ENCODE measurements at places on chromosomes 11 and 22.

GRCh38 chr11:105315287-105315686, 175.7 kb upstream of the CARD18 start:
- H3K27me3 ChIP-seq, result no peaks in the 10 kb centered on the region
- H3K4me3 ChIP-seq, result no peak overlapping the region
- DNase-seq, result no peak
- H3K4me1 ChIP-seq, result no peaks in the 10 kb centered on the region

- no peaks in the 10 kb centered on the region for H3K27me3 ChIP-seq
- H3K27ac ChIP-seq, result no peak overlapping the region
- no peak for DNase-seq
- H3K36me3 ChIP-seq, result peaks cover 25% of the 10 kb centered on the region
- H3K4me1 ChIP-seq, result no peaks in the 10 kb centered on the region
Measured at GRCh38 chr11:86003654-86004053, 65.2 kb downstream of the PICALM start.

GRCh38 chr11:110892741-110893285, 180.6 kb upstream of the ARHGAP20 start:
- no peaks in the 10 kb centered on the region for H3K36me3 ChIP-seq
- no peak for DNase-seq
- H3K27me3 ChIP-seq, result peaks cover 7% of the 10 kb centered on the region
- H3K4me1 ChIP-seq, result no peaks in the 10 kb centered on the region
- H3K27ac ChIP-seq, result no peak overlapping the region
- H3K4me3 ChIP-seq, result no peak overlapping the region

GRCh38 chr11:128204898-128205297, 382.5 kb downstream of the ETS1 start:
- peaks cover 3% of the 10 kb centered on the region for H3K27me3 ChIP-seq
- H3K4me3 ChIP-seq, result no peak overlapping the region
- H3K27ac ChIP-seq, result no peak overlapping the region
- H3K4me1 ChIP-seq, result peaks cover 4% of the 10 kb centered on the region
- no peak for DNase-seq
- peaks cover 4% of the 10 kb centered on the region for H3K36me3 ChIP-seq

DNA sequence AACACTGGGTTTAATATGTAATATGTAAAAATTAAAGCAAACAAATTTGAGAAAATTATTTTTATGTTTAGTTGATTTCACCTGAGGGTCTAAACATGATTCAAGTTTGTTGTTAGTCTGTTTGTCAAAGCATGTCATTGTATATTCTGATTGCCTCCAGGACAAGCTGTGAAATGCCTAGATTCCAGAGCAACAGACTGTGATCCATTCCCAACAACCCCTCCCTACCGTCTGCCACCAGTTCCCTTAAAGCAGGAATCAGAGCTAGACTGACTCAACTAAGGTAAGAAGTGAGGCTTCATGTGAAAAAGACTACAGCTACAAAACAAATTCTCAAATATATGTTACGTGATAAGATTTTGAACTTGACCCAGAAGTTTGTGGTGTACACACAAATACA, 304.2 kb downstream of the RAB38 start:
- H3K27me3 ChIP-seq, result no peaks in the 10 kb centered on the region
- no peaks in the 10 kb centered on the region for H3K36me3 ChIP-seq
- no peak for DNase-seq
- H3K4me1 ChIP-seq, result no peaks in the 10 kb centered on the region
- H3K27ac ChIP-seq, result no peak overlapping the region

GRCh38 chr22:23787600-23787896, 782 bp downstream of the SMARCB1 start:
- H3K4me3 ChIP-seq, result peak overlapping the region; percentile 95
- H3K4me1 ChIP-seq, result peaks cover 42% of the 10 kb centered on the region
- DNase-seq, result no peak
- peaks cover 7% of the 10 kb centered on the region for H3K36me3 ChIP-seq

GRCh38 chr11:46513934-46514342, 79.9 kb downstream of the AMBRA1 start:
- H3K4me1 ChIP-seq, result peaks cover 22% of the 10 kb centered on the region
- no peak for DNase-seq
- peak overlapping the region; percentile 14 for H3K27ac ChIP-seq
- no peak overlapping the region for H3K4me3 ChIP-seq

DNA sequence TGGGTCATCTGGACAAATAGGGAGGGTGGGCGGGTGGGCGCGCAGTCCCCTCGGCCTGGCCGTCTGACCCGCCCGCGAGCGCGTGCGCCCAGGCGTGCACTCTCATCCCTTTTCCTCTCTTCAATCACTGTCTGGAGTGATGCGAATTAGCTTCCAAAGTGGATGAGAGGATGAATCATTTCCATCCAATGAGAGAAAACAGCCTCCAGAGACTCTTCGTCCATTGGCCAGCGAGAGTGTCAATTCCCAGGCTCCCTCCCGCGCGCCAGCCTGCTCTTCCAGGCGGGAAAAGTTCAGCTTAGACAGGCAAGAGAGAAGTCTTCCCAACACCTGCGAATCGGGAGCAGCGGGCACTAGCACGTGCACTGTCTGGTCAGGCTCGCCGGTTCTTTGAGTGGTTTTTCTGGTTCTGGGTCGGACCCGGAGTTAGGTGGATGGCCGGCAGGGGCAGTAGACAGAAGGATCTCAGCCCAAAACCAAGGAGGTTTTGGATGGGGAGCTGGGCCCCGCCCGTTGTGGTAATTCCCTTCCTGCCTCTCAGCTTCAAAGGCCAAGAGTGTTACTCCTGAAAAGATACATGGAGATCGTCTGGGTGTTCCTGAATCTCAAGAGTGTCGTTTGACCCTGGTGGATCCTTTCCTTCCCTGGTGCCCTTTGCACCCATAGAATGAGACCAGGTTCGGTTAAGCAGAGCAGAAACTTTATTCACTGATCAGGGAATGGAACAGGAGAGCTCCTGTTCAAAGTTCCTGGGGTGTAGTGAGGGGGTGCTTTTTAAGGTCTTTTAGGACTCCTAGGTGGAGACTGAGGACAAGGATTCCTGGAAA, 33.4 kb upstream of the GLYATL1 start:
- DNase-seq, result peak; percentile 68
- peaks cover 85% of the 10 kb centered on the region for H3K27me3 ChIP-seq
- no peaks in the 10 kb centered on the region for H3K36me3 ChIP-seq

- no peak for DNase-seq
- H3K4me3 ChIP-seq, result no peak overlapping the region
Measured at GRCh38 chr22:23199159-23199558, 18.9 kb downstream of the BCR start.

DNA sequence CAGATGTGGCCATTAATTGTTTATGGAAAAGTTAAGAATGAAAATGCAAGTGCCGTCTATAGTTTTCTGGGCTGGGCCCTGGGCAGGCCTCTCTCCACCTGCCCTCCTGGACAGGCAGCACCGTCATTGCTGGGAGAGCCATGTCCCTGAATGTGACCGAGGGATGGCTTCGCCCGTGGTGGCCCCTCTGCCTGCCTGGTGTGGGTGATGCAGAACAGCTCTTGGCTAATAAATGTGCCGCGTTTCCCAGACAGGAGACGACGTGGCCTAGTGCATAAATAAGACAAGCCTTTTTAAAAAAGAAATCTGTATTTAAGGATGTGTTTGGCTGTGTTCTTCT, 407.3 kb downstream of the TBC1D22A start:
- no peaks in the 10 kb centered on the region for H3K27me3 ChIP-seq
- H3K4me3 ChIP-seq, result no peak overlapping the region
- H3K36me3 ChIP-seq, result no peaks in the 10 kb centered on the region
- peak; percentile 51 for DNase-seq

GRCh38 chr11:131584785-131585592, 214.6 kb downstream of the NTM start:
- DNase-seq, result no peak
- no peak overlapping the region for H3K4me3 ChIP-seq
- no peaks in the 10 kb centered on the region for H3K36me3 ChIP-seq
- H3K27ac ChIP-seq, result no peak overlapping the region
- H3K4me1 ChIP-seq, result peaks cover 36% of the 10 kb centered on the region
- peaks cover 30% of the 10 kb centered on the region for H3K27me3 ChIP-seq

GRCh38 chr22:44286646-44287045, 26.1 kb downstream of the SHISAL1 start:
- H3K4me1 ChIP-seq, result peaks cover 12% of the 10 kb centered on the region
- no peak for DNase-seq
- H3K36me3 ChIP-seq, result no peaks in the 10 kb centered on the region
- no peak overlapping the region for H3K4me3 ChIP-seq

GRCh38 chr22:38441620-38442287, 13.2 kb downstream of the KCNJ4 start:
- peaks cover 20% of the 10 kb centered on the region for H3K27me3 ChIP-seq
- peaks cover 13% of the 10 kb centered on the region for H3K4me1 ChIP-seq
- H3K4me3 ChIP-seq, result no peak overlapping the region
- H3K27ac ChIP-seq, result no peak overlapping the region

- H3K36me3 ChIP-seq, result no peaks in the 10 kb centered on the region
- DNase-seq, result no peak
- H3K27me3 ChIP-seq, result peaks cover 2% of the 10 kb centered on the region
Measured at GRCh38 chr22:45999379-45999971, 22.5 kb upstream of the WNT7B start.

GRCh38 chr11:9760193-9760575, 96.3 kb downstream of the SWAP70 start:
- H3K4me3 ChIP-seq, result no peak overlapping the region
- peaks cover 4% of the 10 kb centered on the region for H3K36me3 ChIP-seq
- peaks cover 54% of the 10 kb centered on the region for H3K4me1 ChIP-seq
- no peak for DNase-seq
- H3K27ac ChIP-seq, result no peak overlapping the region
- H3K27me3 ChIP-seq, result no peaks in the 10 kb centered on the region

DNA sequence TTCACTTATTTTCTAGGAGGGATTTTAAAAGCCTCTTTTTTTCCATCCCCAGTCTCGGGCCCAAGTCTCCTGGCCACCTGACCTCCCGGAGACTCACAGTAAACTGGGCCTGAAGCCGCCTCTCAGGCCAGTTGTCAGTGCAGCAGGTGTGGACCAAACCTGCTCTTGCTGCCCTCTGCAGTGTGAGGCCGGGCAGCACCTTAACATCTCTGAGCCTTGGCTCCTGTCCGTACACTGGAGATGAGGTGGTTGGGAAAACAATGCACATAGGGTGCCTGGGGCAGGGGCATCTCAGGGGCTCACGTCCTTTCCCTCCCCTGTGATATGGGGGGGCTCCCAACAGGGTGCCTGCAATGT, 45.1 kb downstream of the PHF21B start:
- H3K4me3 ChIP-seq, result no peak overlapping the region
- H3K27me3 ChIP-seq, result no peaks in the 10 kb centered on the region
- H3K4me1 ChIP-seq, result peaks cover 5% of the 10 kb centered on the region
- no peak overlapping the region for H3K27ac ChIP-seq
- DNase-seq, result no peak

DNA sequence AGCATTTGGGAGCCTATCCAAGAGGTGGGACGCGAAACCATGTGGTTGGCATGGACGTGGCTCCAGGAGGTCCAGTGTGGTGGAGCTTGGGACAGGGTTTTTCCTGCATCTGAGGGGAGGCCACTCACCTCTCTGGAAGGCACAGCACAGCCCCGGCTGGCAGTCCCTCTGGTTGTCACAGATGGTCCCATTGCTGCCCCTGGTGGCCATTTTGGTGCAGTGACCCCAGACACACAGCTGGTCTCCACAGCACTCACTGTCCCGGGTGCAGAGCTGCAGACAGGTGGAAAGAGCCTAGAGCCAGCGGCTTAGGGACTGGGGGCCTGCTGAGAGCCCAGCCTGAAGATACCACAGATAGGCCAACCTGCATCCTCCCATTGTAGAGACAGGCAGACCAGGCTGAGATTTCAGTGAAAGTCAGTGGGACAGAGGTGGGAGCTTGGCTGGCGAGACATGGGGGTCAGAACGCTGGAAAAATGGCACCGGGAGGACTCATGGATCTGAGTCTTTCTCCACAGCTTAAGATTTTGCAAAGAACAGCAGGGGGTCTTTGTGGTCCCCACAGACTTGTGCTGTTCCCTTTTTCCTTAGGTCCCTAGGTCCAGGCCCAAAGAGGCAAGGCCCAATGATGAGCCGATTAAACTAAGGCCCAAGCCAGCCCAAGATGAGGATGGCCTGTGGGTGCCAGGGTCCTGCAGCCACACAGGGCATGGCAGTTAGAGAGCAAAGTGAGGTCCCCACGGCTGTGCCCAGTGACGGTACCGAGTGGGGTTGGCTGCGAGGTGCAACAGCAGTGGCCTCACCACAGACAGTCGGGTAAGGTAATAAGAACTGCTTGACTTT, 41.4 kb downstream of the DKK3 start:
- H3K27me3 ChIP-seq, result no peaks in the 10 kb centered on the region
- peaks cover 12% of the 10 kb centered on the region for H3K36me3 ChIP-seq
- H3K4me3 ChIP-seq, result no peak overlapping the region
- no peak overlapping the region for H3K27ac ChIP-seq
- DNase-seq, result peak; percentile 77

DNA sequence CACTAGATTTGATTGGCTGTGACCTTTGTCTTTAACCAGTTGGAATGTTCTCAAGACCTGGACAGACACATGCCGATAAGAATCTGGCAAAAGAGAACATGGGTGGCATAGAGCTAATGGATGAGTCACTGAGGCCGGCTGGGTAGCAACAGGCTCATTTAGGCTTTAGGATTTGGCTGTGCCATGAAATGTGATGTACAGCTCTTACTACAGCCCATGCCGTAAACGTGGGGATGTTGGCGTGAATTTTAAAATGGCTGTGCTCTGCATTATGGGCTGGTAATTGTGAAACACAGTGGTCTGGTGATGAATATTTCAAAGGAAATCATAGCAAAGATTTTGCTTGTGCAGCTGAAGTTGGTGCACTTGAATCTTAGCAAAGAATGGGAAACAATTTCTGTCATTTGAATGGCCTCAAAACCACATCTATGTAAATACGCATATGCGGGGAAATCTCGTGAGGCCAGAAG, 332.4 kb downstream of the TBC1D22A start:
- peaks cover 7% of the 10 kb centered on the region for H3K36me3 ChIP-seq
- H3K4me3 ChIP-seq, result no peak overlapping the region
- H3K27ac ChIP-seq, result no peak overlapping the region
- H3K4me1 ChIP-seq, result peaks cover 26% of the 10 kb centered on the region
- DNase-seq, result no peak
- no peaks in the 10 kb centered on the region for H3K27me3 ChIP-seq

- no peak overlapping the region for H3K27ac ChIP-seq
- no peaks in the 10 kb centered on the region for H3K27me3 ChIP-seq
- no peaks in the 10 kb centered on the region for H3K4me1 ChIP-seq
- H3K4me3 ChIP-seq, result no peak overlapping the region
Measured at GRCh38 chr22:35274154-35274871, 17.0 kb downstream of the HMGXB4 start.

GRCh38 chr11:45386972-45387371, 100.8 kb upstream of the SYT13 start:
- peaks cover 31% of the 10 kb centered on the region for H3K27me3 ChIP-seq
- no peak for DNase-seq
- H3K4me3 ChIP-seq, result no peak overlapping the region

DNA sequence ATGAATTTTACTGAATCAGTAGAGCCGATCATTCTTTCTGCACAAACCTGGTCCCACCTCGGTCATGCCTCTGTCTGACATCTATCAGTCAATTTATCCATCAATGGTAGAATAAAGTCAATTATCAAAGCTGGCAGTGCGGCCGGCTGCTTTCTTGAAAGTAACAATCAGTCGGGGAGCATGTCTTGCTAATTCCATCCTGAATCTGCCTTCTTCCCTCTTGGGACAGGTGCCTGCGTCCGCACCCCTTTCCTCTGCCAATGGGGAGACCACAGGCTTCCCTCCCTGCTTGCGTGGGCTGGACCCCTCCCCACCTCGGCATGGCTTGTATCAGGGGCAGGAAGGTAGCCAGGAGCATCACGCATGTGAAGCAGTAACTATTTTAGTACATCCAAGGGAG, 962.9 kb downstream of the BRD1 start:
- no peaks in the 10 kb centered on the region for H3K36me3 ChIP-seq
- DNase-seq, result no peak
- peaks cover 15% of the 10 kb centered on the region for H3K27me3 ChIP-seq

- H3K36me3 ChIP-seq, result no peaks in the 10 kb centered on the region
- H3K27ac ChIP-seq, result no peak overlapping the region
- peaks cover 32% of the 10 kb centered on the region for H3K4me1 ChIP-seq
- H3K4me3 ChIP-seq, result no peak overlapping the region
- peaks cover 34% of the 10 kb centered on the region for H3K27me3 ChIP-seq
Measured at GRCh38 chr11:76215941-76216340, 9.6 kb upstream of the WNT11 start.
